ENCODE measurements at places on chromosomes 7 and 10.
A peak's percentile ranks its signal among the peaks of the same experiment; 100 is the strongest.

DNA sequence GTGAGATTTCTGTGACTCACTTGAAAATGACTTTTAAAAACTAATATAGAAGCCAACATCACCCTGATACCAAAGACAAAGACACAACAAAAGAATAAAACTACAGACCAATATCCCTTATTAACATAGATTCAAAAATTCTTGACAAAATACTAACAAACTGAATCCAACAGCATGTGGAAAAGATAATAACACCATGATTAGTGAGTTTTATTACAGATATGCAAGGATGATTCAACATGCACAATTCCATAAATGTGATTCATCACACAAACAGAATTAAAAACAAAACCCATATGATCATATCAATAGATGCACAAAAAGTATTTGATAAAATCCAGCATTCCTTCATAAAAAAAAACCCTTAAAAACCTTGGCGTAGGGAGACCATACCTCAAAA is 6.5 kb downstream of the MGAM start:
- no peak for DNase-seq

DNA sequence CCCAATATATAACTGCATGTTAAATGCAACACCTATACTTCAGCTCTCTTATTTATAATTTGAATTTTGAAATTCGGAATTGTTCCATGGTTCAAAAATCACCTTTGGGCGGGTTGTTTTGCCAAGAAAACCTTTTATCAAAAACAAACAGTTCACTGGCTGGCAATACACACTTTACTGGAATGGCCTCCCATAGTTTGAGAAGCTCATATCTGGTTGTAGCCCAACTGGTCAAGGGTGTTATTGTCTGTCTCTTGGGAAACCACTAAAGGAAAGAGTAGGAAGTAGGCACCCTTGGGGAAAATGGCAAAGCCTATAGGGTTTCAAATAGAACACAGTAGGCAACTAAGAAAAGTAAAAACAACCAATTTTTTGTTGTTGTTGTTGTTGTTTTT is 117.9 kb downstream of the HIPK2 start:
- no peak for DNase-seq

DNA sequence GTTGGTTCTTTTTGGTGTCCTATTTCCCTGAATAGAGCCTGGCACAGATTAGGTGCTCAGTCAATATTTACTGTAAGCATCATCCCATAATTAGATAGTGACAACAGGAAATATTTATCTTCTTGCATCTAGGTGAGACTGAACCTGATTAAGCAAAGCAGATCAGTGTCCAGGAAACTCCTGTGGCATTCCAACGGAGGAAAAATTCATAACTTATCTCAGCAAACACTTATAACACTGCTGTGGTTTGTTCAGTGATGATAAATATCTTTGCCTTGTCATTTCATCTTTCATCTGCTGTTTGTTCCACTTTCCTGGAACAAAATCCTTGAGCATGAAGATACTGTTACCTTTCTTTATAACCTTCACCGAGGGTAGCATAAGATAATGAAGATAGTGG is 1160.3 kb upstream of the AUTS2 start:
- DNase-seq = no peak

DNA sequence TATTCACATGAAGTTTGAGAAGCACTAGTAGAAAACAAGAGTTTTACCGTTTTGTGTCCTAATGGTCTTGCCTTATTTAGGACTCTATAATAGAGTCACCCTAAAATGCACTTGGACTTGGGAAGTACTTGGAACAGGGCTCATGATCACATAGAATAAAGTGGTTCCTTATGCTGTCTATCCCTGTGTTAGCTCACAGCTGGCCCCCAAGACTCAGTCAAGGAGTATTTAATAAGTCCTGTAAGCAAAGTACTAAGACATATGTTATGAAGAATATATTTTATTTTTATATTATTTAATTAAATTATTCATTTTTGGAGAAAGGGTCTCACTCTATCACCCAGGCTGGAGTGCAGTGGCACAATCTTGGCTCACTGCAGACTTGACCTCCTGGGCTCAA is 54.5 kb downstream of the XRCC2 start:
- DNase-seq = no peak

GRCh38 chr10:113480851-113481502 is 71.9 kb upstream of the HABP2 start:
- no peak for DNase-seq

GRCh38 chr7:73340514-73340913 is 12.6 kb downstream of the FKBP6 start:
- DNase-seq = no peak

DNA sequence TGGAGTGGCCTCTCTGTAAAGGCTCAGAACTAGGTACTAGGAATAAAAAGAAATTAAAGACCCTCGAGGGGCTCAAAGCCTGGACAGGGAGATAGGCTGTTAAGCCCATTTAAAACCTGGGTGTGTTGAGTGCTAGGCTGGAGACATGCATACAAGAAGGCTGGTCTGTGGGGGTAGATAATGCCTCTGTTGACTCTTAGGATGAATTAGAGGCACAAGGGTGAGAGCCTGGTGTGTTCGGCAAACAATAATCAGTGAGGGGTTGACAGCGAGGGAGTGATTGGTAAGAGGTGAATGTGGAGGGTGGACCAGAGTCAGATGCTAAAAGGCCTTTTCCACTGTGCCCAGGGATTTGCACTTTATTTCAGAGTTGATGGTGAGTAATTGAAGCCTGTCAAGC is 12.7 kb downstream of the GSTO2 start:
- DNase-seq = no peak

DNA sequence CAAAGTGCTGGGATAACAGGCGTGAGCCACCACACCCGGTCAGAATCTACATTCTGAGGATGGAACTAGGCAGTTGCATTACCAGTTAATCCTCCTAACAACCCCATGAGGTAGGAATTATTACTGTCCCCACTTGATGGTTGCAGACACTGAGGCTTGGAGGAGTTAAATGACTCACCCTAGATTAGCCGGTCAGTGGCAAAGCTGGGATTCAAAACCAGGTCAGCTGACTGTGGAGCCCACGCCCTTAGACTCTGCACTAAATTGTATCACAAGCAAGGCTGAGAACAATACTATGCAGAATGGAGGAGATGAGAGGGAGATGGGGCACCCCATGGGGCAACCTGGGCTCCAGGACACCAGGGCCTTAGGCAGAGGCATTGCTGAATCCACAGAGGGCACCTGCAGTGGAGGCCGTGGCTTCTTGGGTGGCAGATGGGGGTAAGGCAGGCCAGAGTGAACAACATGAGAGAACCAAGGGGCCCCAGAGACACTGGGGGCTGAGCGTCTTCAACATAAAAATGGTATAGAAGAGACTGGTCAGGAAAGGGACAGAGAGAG is 723.4 kb downstream of the PARD3 start:
- no peak for DNase-seq

GRCh38 chr7:96481796-96482195 is 159.9 kb upstream of the SLC25A13 start:
- DNase-seq = no peak

- no peak for DNase-seq
These were observed 944.7 kb downstream of the SORCS3 start for GRCh38 chr10:105585753-105586152.

DNA sequence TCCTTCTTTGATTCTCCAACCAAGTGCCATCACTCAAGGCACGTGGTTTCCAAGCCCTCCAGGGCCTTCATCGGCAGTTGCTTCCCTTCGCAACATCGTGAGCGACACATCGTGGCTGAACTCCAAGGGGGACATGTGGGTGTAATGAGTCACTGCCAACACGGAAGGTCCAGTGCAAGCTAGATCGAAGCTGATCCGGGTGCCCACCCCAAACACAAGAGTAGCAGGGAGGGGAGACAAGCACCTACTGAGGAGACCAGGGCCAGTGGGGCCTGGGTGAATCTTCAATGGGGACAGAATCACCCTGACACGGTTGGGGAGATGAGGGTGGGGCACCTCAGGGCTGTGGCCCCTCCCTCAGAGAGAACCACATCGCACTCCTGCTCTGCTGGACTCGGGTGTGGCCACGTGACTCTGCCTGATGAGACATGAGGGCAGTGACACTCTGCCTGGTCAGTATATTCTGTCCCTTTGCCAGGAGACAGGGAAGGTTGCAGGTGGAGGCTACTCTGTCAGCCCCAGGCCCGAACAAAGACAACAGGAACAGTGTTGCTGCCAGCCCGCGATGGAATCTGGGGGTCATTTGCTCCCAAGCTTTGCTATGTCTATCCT is 36.8 kb upstream of the HSPA12A start:
- no peak for DNase-seq

GRCh38 chr10:59582780-59583179 is 126.9 kb downstream of the SLC16A9 start:
- no peak for DNase-seq

- DNase-seq = no peak
These were observed 121.5 kb upstream of the ZNF716 start for GRCh38 chr7:57328457-57328856.

DNA sequence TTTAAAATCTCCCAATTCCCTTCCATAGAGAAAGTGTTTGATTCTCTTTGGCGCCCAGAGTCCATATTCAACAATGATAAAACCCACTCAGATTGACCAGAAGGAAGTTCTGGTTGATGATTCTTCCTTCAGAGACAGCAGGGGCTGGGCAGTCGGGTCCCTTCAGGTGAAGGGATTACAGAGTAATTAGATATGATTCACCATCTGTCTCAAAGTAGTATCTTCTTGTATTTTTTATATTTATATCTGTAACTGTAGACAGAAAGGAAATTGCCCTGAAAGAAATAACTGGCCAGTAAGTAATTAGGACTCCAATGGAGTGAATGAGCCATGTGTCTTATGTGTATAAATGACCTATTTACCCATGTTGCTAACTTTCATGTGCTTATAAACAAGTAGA is 156.0 kb downstream of the PLCE1 start:
- DNase-seq = no peak

DNA sequence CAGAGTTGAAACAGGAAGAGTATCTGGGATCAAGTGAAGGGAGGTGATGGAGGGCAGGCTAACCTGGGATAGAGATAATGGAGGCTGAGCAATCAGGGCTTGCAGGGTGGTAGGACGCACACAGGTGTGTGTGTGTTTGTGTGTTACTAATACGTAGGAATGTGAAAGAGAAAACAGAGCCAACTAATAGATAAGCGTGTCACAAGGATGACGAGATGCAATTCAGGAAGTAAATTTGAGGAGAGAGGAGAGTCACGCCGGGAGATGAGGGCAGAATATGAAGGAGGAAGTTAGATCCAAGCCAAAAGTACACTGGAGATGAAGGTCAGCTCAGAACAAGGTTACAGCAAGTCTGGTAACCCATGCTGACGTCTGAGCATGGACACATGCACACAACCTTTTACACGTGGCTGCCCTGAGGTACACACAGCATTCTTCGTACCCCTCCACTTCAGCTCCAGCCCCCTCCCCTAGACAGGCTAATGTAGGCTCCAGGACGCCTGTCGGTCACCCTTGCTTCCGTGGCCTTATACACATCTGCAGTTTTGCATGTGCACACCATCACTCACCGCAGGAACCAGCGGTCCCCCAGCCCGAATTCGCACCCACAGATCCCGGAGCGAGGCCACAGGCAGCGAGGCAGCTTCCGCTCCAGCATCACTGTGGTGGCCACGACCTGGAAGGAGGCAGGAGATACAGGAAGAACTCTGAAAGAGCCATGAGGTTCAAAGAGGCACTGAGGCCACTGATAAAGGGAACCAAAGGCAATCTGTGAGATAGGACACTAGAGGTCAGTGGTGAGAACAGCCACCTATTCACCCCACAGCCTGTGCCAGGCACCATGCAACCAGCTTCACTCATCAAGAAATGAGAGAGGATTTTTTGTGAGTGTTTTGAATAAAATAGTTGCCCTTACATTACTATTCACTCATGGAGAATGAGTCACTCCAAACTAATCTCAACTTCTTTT is 23.7 kb upstream of the TRPV6 start:
- peak; percentile 45 for DNase-seq

GRCh38 chr10:80264081-80265056 is 25.1 kb downstream of the MAT1A start:
- no peak for DNase-seq

GRCh38 chr7:76202666-76203030 is 952 bp downstream of the SRRM3 start:
- no peak for DNase-seq

DNA sequence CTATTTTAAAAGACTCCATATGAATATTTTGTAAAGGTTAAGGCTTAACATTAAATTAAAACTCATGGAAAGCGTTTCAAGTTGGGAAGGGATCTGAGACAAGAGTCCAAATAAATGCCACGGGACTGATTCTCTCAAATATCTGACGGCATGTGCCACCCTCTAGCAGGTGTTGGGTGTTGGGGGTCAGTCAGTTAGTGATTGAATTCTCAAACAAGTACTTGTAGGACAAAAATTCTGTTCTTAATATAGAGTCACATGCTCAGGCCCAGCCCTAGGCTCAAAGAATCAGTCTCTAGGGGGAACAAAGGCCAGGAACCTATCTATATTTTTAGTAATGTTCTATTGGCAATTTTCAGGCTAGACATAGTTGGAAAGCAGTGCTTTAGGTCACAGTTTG is 39.1 kb downstream of the SGCE start:
- DNase-seq = no peak

DNA sequence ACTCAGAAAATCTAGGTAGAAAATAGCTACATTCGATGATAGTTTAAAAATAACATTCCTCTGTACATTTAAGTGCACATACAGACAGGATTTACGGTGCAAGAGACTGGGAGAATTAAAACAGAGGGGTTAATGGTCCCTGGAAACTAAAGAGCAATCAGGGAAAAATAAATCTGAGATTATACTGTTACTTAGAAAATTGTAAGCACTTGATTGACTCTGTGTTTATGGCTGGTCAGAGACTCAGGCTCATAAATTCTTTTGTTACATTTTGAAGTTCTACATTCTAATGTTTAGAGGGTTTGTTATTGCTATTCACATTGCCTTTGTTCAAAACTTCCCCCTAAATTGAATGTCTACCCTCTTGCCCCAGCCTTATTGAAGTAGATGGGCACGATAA is 54.4 kb downstream of the CDCA7L start:
- DNase-seq = no peak

GRCh38 chr10:72126872-72127232 is 38.5 kb upstream of the SPOCK2 start:
- no peak for DNase-seq

- DNase-seq = no peak
These were observed 80.1 kb upstream of the ATP6V0A4 start for GRCh38 chr7:138878051-138878450.

GRCh38 chr7:124030964-124031363 is 1.9 kb downstream of the TMEM229A start:
- DNase-seq = no peak

DNA sequence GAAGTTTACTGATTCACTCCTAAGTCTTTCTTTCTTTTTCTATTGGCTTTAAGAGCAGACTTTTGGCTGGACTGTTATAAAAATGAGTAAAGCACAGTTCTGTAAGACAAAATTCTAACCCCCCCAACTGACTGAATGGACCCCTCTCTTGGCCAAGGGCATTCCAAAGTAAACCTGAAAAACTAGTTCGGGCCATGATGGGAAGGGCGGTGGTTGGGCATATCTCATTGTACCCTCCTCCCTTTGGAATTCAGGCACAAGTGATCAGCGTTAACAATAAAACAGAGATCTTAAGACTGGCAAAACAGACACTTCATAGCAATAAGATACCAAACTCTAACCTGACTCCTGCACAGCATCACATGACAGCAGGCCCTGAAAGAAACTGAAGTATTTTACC is 6.1 kb upstream of the KIF20B start:
- DNase-seq = no peak

GRCh38 chr7:139568813-139569490 is 45.5 kb downstream of the CLEC2L start:
- DNase-seq = no peak

All from ACHN (cell line).